ENCODE measurements at places on chromosomes 12 and 14.
A peak's percentile ranks its signal among the peaks of the same experiment; 100 is the strongest.

DNA sequence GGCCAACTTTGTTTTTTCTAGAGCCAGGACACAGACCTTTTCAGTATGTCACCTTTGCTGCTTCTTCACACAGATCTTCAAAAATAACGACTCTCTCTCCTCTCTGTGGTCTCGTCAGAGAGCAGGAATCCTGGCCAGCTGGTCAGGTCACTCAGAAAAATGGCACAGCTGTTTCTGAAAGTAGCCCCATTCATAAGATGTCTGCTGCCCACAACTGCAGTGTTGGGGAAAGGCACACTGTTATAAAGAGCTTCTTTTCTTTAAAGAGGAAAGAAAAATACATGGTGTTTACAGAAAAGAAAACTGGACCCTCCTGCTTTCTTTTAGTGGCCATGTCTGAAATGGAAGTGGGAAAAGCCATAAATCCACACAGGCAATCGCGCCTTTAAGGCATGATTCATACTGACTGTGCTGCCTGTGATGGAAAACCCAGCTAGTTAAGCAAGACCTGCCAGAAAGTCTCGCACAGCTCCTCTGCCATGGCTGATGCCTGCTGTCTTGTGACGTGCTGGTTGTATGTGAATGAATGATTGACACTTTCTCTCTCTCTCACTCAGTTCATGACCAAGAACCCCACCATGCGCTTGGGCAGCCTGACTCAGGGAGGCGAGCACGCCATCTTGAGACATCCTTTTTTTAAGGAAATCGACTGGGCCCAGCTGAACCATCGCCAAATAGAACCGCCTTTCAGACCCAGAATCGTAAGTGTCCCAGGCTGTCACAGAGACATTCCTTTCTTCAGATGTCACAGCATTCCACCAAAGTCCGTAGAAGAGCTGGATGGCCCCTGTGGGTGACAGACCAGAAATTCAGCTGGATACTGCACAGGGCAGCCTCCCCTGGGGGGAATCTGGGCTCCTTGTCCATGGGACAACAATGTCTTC is 147.9 kb upstream of the HIF1A start:
- peak; percentile 88 for DNase-seq

- DNase-seq = no peak
Observed at GRCh38 chr14:86799244-86799647, 1193.7 kb downstream of the GALC start.

DNA sequence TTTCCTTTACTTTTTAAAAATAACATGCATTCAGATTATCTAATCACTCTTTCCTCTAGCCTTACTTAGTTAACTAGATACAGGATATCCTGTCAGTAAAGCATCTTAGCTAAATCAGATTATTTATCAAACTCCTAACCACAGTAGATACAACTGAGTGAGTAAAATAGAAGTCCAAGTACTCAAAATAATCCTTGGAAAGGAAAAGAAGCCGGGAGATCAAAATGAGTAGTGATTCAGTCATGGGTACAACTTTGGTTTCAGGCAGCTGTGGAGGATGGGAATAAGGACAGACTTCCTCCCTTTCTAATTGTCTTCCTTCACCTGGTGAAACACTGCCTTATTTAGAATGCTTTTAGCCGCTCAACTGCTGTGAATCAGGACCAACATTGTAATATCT is 29.4 kb downstream of the GNG2 start:
- DNase-seq = no peak

DNA sequence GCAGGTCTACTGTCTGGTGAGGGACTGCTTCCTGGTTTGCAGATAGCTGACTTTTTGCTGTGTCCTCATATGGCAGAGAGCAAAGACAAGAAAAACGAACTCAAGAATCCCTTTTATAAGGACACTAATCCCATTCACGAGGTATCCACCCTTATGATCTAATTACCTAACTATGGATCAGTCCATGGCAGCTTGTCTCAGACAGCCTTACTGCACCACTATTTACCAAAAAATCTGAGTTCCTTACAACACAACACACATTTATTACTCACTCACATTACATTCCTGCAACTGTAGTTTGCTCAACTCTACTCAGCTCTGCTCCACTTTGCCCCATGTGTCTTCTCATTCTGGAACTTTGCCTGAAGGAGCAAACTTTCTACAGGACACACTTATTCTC is 10.1 kb upstream of the SLC6A15 start:
- no peak for DNase-seq

GRCh38 chr12:116482859-116483258 is 76.3 kb upstream of the MAP1LC3B2 start:
- no peak for DNase-seq

DNA sequence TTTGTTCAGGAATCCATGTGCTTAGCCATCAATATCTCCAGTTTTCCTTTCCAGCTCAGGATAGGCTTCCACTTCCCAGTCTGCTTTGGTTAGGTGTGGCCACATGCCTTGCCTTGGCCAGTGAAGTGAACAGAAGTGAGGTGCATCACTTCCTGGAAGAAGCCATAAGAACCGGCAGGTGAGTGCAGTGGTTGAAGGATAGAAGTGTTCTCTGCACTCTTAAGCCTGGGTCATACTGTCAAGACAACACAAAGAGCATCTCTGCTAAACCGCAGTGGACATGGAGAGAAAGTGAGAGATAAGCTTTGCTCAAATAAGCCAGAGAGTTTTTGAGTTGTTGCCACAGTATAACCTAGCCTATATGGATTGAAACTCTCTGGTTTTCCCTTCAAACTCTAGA is 11.4 kb downstream of the GNG2 start:
- no peak for DNase-seq

DNA sequence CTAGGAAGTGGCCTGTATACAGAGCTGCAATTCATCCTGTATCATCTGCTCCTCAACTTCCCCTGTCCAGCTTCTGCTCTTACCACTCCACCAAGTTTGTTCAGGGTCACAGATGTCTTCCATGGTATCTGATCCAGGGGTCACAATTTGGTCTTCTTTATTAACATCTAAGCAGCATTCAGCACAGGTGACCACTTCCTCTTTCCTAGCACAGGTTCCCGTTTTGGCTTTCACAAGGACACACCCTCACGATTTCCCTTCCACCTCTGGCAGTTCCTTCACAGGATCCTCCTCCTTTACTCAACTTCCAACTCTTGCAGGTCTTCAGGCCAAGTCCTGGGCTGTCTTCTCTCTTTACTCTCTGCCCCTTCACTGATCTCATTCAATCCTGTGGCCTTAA is 93.6 kb downstream of the TTC7B start:
- DNase-seq = no peak

GRCh38 chr12:2212971-2213869 is 160.4 kb downstream of the CACNA1C start:
- peak; percentile 96 for DNase-seq

GRCh38 chr12:67014642-67015041 is 254.5 kb upstream of the CAND1 start:
- DNase-seq = no peak

DNA sequence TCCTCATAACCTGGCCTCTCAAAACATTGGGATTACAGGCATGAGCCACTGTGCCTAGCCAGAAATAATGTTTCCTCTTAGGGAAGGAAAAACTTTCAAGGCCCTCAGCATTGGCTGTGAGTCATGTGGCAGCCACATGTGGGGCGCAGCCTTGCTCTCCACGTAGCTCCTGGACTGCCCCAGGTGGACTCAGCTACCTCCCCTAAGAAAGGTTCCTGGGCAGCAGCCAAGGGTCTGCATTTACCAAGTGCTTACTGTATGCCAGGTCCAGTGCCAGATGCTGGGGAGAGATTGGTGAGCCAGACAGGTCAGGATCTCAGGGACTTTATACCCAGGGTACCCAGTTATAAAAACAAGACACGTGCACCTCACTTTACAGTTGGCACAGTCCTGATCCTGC is 3.7 kb upstream of the TRPV4 start:
- DNase-seq = peak; percentile 51

GRCh38 chr14:88234442-88234841 is 88.6 kb downstream of the KCNK10 start:
- DNase-seq = no peak

DNA sequence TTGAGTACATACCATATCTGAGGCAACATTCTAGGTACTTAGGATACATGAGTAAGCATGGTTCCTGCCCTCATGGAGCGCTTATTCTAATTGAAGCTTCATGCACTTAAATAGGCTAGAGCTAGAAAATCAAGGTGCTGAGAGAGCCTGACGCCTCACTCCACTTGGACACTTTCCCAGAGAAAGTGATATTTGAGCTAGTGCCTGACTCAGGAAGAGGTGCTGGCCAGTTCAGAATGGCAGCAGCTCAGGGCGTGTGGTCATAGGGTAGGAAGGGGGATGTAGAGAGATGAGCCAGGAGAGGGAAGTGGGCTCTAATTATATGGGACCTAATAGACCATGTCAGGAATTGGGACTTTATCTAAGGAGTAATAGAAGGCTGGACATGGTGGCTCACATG is 33.3 kb downstream of the TULP3 start:
- DNase-seq = no peak

DNA sequence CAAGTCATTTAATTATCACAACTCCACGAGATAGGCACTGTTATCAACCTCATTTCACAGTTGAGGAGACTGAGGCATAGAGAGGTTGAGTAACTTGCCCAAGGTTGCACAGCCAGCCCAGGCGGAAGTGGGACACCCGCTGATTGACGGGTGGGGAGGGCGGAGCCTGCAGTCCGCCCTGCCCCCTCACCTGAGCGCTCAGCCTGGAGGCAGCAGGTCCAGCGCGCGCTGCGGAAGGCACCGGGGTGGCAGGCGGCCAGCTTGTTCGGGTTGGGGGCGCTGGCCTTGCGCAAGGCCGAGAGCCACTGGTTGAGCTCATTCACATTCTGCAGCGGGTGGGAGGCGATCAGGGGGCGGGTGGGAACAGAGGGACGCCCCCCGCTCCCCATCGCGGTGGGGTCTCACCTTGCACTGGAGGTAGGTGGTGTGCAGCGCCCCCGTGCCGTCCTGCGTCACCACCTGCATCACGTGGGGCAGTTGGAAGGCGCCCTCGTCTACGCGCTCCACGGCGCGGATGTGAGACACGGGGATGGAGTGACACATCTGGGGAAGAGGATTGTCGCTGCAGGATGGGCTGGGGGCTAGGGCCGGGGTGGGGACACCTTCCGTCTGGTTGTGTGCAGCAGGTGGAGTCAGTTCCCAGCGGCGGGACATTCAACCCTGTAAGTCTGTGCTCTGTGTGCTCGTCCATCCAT is 31.7 kb downstream of the RASAL1 start:
- DNase-seq = peak; percentile 87

GRCh38 chr12:30927222-30927611 is 669 bp downstream of the TSPAN11 start:
- DNase-seq = no peak

DNA sequence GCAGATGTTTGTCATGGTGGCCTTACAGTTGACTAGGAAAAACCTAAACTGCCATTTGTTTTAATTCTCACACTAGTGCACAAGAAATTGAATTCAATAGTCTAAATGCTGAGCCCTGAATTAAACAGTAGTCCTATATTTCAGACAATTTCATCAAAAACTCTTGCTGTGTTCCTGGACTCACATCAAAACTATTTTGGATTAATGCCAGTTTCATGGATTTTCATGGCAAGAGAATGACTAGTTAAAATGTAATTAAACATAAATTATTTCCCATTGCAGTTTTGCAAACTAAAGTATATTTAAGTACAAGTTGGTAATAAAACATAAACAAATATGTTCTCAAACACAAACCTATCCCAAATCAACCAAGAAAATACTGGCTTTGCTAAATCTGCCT is 468.0 kb upstream of the PRICKLE1 start:
- no peak for DNase-seq

DNA sequence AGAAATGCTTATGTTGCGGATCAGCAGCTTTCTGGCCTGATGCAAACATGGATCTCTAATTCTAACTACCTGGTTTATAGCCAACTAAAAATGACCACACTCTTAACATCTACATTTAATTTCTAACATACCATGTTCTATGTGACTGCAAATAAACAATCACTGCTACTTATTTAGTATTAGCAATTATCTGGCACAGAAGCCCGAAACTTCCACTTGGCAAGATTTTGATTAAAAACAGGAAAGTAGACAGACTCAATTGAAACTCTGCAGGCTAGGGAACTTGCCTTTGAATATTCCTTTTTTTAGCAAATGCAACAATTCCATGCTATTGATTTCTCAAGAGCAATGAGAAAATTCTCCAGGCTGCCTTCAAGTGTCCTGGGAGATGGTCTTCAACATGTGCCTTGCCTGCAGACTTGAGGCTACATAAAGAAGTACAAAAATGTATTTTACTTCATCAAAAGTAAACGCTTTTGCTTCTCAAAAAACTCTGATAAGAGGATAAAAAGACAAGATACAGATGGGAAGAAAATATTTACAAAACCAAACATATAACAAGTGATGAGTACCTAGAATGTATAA is 9.1 kb upstream of the TMCC3 start:
- no peak for DNase-seq
